ENCODE measurements at places on chromosomes 1 and 21. TPM values are rescaled to one million over a fixed set of nuclear protein-coding genes. Genes with fewer than 3 reads are reported as not detected.

EFNA1 gene
- 1.7 TPM for total RNA-seq

DNA sequence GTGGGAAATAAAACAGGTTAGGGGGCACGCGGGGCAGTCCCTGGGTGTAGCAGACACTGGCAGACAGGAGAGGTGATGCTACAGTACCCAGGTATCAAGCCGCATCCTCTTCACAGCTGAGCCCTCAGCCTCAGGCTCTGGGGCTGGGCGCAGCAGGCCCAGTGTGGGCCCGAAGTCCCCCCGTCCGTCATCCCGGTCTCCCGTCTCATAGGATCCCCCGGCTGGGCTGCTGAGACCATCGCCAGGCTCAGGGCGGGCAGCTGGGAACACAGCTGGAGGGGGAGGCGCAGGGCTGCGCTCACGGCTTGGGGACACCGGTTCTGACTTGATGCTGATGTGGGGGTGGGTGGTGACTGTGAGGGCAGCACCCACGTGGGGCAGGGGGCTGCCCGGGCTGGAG is 32.7 kb downstream of the MEF2D start:
- H3K27ac ChIP-seq, result peak overlapping the region; percentile 62
- no peak overlapping the region for H3K4me3 ChIP-seq
- H3K27me3 ChIP-seq, result peaks cover 4% of the 10 kb centered on the region
- peaks cover 16% of the 10 kb centered on the region for H3K4me1 ChIP-seq
- no peak for DNase-seq

KCNQ4 gene
- 0.76 TPM for total RNA-seq

DNA sequence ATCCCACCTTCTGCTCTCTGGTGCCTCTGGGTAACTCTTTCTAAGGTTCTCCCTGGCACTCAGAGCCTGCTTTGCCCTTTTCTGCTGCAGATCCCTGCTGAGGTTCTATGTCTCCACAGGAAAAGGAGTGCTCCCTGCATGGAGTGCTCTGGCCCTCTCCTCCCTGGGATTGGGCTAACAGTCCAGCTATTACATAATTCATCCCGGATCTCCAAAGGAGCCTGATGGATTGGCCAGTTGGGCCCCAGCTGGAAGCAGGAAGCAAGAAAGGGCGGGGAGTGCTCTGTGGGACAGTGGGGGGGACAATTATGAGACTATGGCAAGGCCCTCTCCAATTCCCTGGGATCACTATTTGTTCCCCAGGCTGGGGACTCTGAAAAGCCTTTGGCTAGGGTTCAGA is 51.9 kb upstream of the GOLT1A start:
- DNase-seq, result no peak
- H3K4me1 ChIP-seq, result peaks cover 45% of the 10 kb centered on the region
- peaks cover 15% of the 10 kb centered on the region for H3K36me3 ChIP-seq

DNA sequence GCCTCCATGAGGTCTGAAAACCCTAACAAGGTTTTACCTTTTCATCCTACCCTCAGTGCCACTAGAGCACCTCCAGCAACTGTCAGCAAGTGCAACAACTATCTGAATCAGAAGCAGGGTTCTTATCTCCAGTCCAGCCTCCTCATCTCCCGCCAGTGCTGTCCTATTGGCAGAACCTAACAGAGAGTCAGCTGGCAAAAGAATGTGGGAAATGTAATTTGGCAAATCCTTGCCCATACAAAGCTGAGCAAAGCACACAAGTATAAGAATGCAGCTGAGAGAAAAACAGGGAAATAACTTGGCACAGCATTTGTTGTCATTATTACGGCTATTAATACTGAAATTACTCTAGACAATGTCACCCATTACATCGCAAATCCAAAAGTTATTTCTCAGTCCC is 124.2 kb downstream of the ATP6V1G3 start:
- DNase-seq, result no peak
- H3K27ac ChIP-seq, result no peak overlapping the region
- no peaks in the 10 kb centered on the region for H3K27me3 ChIP-seq
- H3K4me1 ChIP-seq, result no peaks in the 10 kb centered on the region

DNA sequence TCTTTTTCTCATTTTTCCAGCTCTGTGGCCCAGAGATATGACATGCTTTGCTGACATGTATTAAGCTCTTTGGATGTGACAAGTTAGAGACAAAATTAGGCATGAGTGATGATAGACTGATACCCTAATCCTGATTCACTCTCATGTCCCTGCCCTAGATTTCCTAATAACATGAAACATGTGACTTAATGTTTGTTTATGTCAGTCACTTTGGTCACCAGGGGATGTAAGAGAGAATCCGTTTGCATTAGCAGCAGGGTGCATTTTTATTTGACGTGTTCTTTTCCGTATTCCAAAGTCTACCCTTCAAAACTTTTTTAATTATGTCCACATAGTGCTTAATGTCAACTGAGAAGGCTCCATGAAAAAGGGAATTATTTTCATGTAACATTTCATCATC is 192.4 kb downstream of the HMCN1 start:
- no peaks in the 10 kb centered on the region for H3K36me3 ChIP-seq
- no peak overlapping the region for H3K4me3 ChIP-seq
- H3K27me3 ChIP-seq, result no peaks in the 10 kb centered on the region
- no peaks in the 10 kb centered on the region for H3K4me1 ChIP-seq
- no peak overlapping the region for H3K27ac ChIP-seq

GRCh38 chr1:118077331-118078045 is 107.5 kb downstream of the SPAG17 start:
- no peak overlapping the region for H3K27ac ChIP-seq
- H3K27me3 ChIP-seq, result no peaks in the 10 kb centered on the region
- H3K4me3 ChIP-seq, result no peak overlapping the region
- DNase-seq, result no peak
- no peaks in the 10 kb centered on the region for H3K36me3 ChIP-seq

Data from glutamatergic neuron (in vitro differentiated cells).